ENCODE measurements at places on chromosomes 1 and 21.
A peak's percentile ranks its signal among the peaks of the same experiment; 100 is the strongest.

- no peak for DNase-seq
These were observed 45.3 kb downstream of the NR5A2 start for GRCh38 chr1:200072636-200073285.

- no peak for DNase-seq
These were observed 3.1 kb upstream of the CDKN2C start for GRCh38 chr1:50966991-50967390.

DNA sequence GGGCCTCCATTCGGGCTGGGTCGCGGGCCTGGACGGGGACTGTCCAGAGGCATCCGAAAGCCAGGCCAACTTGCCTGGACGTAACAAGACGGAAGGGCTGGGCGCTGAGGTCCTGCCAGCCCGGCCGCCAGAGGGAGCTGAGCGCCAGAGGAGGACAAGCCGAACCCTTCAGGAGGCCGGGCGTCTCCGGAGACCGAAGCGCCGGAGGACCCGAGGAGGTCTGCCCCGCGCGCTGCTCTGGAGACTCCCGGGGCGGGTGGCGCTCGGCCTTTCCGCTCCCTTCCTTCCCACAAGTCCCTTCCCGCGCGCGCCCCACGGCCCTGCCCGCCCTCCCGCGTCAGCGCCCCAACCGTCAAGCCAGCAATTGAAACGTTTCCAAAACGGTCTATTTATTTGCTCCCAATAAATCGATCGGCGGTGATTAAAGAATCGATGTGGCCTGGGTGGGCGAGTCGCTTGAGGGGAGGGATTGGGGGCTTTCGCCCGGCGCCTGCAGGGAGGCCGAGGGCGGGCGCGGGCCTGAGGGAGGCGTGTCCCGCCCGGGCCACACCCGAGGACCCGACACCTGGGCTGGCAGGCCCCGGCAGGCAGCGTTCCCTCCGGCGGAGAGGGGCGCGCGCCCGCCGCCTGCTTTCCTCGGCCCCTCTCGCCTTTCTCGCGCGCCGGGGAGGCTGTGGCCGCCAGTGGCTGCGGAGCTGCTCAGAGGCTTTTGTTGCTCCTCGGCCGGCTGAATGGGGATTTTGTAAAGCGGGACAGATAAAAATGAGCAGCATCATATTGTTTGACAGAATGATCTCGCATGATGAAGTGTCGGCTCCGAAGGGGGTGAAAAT lies 5.2 kb upstream of the FOXD3 start:
- no peak for DNase-seq

DNA sequence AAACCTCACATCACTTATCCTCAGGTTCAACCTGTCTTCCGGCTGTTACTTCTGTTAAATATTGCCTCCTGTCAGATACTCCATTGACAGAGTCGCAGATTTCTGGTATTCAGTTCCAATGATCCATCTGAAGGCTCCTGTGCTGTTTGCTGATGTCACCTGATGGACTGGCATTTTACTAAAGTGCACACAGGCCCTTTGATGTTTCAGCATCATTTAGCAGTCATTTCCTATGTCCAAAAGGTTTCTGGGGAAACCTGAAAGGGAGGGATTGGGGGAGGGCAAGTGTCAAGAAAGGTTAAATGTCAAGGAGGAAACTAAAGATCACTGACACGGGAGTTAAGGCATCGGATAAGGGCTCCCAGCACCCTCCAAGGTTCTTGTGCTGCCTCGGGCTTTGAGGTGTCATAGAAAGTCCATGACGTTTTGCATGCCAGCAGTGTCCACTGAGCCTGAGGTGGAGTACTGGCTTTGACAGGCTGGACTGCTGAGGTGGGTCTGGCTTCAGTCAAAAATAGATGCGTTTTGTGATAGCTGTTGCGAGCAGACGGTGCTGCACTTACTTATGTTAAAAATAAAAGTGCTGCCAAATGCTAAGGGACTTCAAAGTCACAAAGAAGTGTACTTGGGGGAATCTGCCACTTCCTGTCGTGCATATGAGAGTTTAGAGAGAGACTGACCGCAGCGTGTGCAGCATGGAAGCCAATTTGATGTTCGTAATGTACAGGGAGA lies 30.8 kb downstream of the XCL2 start:
- DNase-seq, result peak; percentile 31

GRCh38 chr1:219782311-219782710 lies 146.0 kb downstream of the SLC30A10 start:
- no peak for DNase-seq

- no peak for DNase-seq
These were observed 11.9 kb upstream of the CBR3 start for GRCh38 chr21:36122977-36123376.

DNA sequence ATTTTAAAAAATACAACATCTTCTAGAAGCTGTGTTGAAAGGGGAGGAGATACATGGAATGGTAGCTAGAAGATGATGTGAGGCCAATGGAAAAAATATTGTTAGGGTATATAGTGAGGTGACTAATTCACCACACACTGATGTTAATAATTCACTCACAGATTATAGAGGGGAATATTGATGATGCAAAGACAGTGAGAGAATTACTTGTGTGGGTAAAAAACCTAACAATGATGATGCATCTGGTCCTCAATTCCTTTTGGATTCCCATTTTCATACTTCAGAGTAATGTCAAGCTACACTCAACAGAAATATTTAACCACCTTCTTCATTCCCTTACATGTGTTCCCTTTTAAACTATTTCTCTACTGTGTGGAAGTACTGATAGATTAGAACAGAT lies 169.5 kb upstream of the DPYD start:
- DNase-seq, result no peak

DNA sequence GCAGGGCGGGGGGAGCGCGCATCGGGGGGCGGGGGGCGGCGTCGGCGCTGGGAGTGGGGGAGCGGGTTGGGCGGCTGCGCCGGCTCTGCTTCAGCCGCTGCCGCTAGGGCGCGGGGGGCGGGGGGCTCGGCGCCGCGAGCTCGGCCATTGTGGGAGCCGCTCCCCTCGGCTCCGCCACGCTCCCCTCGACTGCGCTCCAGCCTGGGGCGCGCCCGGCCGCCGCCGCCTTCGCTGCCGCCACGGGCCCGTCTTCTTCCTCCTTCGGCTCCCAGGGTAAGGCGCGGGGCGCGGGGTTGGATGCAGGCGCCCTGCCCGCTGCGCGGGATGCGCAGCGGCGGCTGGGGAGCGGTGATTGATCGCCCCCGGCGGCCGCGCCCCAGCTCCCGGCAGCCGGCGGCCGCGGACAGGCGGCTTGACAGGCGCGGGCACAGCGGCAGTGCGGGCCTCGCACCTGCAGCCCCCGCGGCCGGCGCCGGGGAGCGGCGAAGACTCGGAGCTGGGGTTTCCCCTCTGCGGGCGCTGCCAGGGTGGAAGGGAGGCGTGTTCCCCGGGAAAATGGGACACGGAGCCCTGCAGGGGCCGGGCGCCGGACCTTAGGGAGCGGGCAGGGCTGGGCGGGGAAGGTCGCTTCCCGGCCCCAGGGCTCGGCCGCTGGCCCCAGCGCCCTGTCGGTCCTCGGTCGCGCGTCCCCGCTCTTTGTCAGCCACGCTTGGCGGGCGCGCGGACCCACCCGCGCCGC lies 55.3 kb downstream of the NDUFS5 start:
- DNase-seq, result no peak

GRCh38 chr1:201732351-201732750 lies 96.6 kb upstream of the IPO9 start:
- DNase-seq, result no peak
